ENCODE measurements at places on chromosomes 11 and 22.

- DNase-seq: no peak
These were observed 123.5 kb downstream of the UVRAG start for GRCh38 chr11:75938543-75938942.

DNA sequence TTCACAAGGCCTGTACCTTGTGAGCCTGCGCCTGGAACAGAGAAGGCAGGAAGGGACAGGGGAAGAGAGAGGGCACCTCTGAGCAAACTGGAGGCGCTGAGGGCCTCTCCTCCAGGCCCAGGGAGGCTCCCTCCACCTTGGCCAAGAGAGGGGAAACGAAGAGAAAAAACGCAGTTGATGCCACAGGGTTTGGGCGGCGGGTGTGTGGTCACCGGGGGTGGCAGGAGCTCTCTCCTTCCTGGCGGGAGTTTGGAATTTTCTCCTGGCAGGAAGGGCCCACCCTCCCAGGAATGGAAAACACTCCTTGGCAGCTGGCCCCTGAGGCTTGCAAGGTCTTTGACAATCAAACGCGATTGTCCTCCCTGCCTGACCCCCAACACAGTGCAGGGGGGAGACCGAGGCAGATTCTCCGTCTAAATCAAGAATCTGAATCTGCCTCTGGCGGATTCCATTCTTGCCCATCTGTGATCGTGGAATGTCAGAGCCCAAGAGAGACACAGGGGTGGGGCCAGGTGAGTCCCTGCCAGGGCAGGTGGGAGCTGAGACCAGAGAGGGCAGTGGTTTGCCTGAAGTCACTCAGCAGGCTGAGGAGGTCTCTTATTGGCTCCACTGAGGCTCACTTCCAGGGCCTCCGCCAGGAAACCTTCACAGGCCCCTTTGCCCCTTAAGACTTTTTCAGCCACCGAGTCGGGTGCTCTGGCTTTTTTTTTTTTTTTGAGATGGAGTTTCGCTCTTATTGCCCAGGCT, 21.0 kb downstream of the RPL3 start:
- DNase-seq: no peak

DNA sequence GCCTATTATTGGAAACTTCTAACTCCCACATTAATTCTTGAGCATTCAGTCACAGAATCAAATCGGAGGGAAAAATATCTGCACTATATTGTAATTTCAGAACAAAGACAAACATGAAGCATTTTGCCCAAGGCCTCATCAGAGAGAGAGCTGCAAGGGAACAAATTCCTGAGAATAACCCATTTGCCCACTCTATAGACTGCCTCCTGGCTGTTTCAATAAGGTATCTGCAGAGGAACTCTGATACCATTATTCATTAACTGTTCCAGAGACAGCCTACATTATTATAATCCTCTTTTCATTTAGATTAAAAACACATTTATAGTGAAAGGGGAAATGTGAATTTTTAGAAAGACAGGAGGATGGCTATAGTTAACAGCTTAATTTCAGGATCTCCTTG, 663.9 kb downstream of the DLG2 start:
- DNase-seq: no peak

GRCh38 chr22:36359470-36359996, 28.2 kb downstream of the MYH9 start:
- DNase-seq: no peak

GRCh38 chr11:33383075-33383919, 126.1 kb downstream of the HIPK3 start:
- DNase-seq: no peak

GRCh38 chr11:72807021-72807693, 7.1 kb upstream of the ATG16L2 start:
- no peak for DNase-seq

DNA sequence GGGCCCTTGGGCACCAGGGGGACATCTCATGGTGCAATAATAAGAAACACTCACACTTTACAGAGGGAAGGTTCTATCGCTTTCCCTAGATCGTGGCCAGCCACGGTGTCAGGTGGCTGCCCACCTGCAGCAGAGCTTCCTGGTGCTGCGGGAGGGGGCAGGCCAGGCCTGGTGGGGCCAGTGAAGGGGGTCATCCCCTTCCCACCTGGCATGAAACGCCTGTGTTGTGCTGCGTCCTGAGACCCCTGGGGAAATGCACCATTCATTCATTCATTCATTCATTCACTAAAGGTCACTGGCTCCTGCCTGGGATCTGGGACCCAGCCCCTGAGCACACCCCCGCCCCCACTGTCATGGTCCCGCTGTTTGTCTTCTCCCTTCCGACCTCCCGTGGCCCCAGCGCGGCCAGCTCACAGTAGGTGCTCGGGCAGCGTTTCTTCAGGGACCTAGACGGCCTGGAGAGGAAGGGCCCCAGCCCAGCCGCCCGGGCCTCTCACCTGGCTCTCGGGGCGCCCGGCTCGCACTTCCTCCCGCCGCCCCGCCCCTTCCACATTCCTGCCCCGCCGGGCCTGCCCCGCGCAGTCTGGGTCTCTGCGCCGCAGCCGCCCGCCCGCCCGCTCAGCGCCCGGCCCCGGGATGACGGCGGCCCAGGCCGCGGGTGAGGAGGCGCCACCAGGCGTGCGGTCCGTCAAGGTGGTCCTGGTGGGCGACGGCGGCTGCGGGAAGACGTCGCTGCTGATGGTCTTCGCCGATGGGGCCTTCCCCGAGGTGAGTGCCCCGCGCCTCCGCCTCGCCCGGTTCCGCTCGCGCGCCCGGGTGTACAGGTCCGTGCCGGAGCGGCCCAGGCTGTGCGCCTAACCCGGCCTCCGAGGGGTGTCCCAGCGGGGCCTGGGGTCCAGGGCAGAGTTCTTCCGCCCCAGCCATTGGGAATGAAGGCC, at the start of gene RHOD:
Gene RHOD, plus strand, starts transcription at position 581 of the 938 bp plus-strand sequence. Its CDS starts 56 bp downstream, at position 637.
- peak; percentile 49 for DNase-seq

DNA sequence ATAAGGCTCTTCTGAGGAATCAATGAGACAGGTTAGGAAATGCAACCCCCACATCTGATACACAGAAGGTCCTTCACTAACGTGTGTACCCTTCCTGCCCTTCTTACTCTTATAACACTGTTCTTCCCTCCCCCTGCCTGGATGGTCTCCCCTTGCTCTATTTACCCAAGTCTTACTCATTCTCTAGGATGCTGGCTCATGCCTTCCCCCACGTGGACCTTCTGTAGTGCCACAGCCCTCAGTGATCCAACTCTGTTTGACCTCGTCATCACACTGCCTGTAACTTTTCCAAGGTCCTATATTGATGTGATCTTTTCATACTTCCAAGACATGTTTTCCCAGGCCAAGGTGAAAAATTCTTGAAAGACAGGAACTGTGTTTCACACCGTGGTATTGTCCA, 79.8 kb downstream of the C11orf58 start:
- no peak for DNase-seq

- DNase-seq: no peak
These were observed 4.5 kb downstream of the FAM83F start for GRCh38 chr22:39999144-39999757.

DNA sequence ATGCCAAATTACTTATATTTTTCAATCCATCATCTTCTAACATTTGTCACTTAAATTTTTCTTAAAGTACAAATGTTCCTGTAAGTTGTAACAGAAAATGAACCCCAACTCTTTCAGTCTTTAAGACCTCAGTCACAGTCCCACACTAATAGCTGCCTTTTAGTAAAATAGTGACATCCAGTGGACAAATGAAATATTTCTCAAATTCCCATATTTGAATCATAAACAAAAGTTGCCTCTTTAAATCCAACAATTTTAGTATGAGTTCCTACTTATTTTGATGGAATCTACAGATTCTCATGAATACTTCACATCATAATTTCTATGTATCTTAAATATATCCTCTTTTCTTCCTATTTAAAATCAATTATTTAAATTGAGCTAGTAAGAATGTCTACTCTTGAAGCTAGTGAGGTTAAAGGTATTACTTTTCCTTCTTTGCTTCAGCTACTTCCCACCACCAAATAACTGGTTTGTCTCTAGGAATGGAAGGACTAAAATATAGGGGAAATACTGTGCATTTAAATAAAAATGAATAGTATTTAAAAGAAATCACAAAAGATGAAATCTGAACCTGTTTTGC, 9.2 kb downstream of the LIN7C start:
- DNase-seq: no peak

GRCh38 chr11:125871391-125872137, 15.9 kb upstream of the HYLS1 start:
- no peak for DNase-seq

DNA sequence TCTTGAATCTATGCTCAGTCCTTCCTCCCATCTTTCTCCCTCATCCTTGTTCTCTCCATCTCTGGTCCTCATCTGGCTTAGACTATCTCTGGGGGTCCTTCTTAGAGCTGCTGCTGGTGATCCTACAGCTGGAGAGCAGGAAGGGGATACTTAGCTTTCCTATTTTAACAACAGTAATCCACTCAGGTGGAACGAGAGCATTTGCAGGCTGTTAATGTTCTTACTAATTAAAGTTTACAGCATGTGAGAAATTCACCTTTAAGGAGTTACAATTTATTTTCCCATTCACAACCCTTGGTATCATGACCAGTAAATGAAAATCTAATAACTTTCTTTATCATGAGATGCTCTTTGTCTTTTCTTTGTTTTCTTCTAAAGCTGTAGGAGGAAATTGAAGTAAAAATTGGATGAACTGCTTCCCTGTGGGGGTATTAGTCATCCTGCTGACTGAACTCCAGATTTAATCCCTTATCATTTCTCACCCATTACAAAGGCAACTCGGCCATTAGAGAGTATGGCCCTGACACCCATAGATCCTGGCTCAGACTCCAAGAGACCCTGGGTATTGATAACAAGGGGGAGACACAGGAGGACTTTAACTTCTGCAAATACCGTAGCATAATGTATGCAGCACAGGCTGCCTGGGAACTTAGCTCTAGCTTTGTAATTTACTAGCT, 37.6 kb upstream of the MTNR1B start:
- no peak for DNase-seq

Data from mesothelial cell of epicardium (in vitro differentiated cells).